ENCODE measurements at places on chromosomes 7 and 10.

DNA sequence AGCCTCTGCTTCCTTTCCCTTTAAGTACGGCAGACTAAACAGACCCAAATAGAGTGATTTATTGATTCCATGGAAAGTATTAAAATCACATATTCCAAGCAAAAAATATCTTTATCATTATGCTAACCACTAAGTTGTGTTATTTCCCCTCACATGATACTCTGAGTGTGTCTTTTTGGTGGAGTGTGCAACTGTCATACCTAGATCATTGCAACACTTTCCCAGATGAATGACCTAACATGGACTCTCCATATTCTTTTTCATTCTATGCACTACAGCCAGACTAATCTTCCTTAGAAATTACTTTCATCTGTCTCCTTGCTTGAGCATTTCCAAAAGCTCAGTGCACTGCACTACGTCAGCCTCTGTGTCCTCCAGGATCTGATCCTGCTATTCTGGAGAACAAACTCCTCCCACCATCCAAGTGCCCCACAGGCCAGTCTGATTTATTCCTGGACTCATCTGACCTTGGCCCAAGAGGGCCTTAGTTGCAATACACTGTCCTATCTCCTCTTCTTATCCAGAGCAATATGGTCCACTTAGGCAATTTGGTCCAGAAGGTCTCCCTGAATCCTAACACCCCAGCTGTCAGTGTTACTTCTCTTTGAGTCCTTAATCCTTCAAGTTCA lies 263.3 kb upstream of the KLF6 start:
- no peak for DNase-seq

- DNase-seq: no peak
Observed at GRCh38 chr10:132564249-132564605, 26.6 kb downstream of the INPP5A start.

- DNase-seq: no peak
Observed at GRCh38 chr7:48094861-48095293, 5.8 kb downstream of the UPP1 start.

GRCh38 chr7:42395607-42396006 lies 158.6 kb upstream of the GLI3 start:
- peak; percentile 27 for DNase-seq

GRCh38 chr10:52387744-52388143 lies 73.7 kb downstream of the DKK1 start:
- DNase-seq: no peak

DNA sequence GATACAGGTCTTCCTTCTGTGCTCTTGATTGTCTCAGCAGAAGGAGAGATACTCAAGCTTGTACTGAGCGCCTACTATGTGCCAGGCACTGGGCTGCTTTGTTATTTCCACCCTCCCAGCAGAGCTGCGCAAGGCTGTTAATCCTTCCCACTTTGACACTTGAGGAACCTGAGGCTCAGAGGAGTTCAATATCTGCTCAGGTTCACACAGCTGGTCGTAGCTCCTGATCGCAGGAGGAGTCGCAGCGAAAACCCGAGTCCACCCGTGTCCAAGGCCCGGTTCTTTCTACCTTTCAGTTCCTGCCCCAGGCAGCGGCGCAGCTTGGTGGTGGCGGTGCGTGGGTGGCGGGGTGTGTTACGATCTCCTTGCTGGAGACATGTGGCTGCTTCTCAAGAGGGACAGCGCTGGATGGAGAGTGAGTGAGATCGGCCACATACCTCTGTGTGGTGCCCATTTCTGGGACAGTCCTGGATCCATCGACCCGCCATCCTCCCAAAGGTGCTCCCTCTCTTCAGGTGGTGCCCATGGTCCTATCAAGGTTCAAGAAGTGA lies 26.5 kb upstream of the SAMD8 start:
- no peak for DNase-seq

DNA sequence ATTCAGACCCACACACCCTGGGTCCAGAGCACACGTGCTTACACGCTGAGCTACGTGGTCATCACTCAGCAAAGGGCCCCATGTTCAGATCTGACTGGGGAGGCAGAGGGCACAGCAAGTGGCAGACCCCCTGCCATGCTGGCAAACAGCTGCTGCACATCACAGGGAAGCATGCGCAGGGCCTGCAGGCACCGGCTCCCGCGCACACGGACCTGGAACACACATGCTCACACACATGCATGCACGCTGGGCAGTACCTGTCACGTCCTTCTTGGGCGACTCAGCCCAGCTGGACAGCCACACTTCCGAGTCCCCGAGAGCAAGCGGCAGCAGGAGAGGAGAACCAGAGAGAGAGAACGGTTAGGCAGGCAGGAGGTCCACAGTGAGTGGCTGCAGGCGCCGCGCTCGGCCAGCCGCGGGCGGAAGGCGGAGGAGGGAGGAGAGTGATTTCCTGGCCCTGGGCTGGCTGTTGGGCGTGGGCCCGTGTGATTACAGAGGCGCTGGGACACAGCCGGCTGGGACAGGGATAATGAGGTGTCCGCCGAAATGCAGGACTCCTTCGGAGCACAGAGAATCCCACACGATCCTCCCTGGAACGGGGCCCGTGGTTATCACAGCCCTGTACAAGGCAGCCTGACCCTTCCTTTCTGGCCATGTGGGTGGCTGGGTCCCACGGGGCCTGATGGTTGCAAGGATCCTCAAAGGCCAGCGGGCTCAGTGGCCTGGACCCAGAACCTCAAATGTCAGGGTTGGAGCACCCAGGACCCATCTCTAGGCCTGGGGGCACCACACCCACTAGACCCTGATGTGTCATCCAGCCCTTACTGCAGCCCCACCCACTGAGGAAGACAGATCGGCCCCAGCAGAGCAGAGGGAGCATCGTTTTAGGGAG lies 175.1 kb downstream of the NEURL1 start:
- no peak for DNase-seq

DNA sequence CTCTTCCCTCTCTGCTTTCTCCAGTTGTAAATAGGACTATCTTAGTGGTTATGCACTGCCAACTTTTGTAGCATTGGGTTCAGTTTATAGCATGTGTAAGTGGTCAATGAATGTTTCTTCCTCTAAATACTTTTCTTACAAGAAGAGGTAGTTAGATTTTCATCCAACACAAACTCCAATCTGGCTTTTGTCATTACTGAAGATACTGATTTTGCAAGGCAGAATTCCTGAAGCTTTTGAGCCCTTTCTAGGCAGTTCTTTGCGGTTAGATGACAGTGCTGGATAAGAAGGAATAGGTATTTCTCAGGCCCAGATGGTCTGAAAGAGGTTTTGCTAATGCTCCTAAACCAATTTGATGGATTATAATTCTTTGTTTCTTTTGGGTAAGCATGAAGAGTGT lies 60.5 kb downstream of the BICC1 start:
- no peak for DNase-seq

- peak; percentile 37 for DNase-seq
Observed at GRCh38 chr10:74011770-74012169, 13.9 kb downstream of the VCL start.

DNA sequence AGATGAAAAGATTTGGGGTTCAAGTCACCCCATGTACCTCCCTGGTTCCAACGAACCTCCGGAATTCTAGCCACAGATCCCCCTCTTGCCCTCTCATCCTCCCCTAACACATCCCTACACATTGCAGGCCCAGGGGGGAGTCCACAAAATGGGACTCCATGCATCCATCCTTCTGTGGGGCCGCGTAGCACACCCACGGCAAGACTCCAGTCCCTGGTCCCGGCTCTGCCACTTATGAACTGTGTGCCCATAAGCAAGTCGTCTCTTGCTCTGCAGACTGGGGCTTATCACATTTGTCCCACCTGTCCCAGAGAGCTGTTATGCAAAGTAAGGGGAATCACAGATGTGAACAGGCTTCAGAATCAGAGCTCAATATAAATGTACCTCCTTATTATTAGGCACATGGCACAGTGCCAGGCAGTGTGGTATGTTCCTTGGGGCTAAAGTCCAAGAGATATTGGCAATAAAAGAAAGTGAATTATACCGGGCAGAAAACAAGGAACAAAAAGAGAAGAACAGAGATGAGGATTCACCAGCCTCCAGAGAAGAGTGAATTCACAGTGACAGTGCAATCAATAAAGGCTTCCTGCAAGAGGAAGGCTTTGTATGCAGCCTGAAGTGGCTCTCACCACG lies 73.9 kb downstream of the KCNMA1 start:
- no peak for DNase-seq

GRCh38 chr7:95526128-95526738 lies 40.5 kb downstream of the ASB4 start:
- peak; percentile 94 for DNase-seq

DNA sequence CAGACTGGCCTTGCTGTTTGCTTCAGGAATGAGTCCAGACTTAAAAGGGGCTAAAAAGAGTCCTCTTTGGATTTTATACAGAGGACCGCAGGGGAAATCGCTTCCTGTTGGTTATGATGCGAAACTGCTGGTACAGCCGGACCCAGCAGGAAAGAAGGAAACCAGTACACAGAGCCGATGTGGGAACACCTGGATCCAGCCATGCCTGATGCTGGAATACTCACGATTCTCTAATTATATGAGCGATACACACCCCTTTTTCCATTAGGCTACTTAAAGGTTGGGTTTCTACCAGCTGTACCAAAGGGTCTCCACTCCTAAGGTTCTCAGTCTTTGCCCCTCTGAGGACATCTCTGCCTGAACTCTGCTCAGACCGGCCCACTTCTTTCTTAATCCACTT lies 27.7 kb downstream of the ZNF777 start:
- no peak for DNase-seq

DNA sequence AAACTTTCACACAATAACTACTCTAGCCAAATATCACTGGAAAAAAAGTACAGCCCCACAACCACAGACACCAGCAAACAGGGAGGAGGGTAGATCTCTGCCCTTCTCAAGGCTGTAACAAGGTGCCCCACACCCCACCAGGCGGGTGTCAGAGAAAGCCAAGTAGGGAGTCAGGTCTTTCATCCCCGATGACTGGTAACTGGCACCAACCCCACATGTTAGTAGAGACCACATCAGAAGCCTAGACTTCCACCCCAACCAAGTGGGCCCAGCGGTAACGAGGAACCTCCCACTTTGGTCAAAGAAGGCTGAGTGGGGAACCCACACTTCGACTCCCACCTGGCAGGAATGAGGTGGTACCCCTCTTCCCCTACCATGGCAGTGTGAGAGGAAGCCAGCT lies 16.4 kb upstream of the RUFY2 start:
- DNase-seq: no peak

- no peak for DNase-seq
Observed at GRCh38 chr7:74356589-74357315, 67.5 kb downstream of the CLIP2 start.

DNA sequence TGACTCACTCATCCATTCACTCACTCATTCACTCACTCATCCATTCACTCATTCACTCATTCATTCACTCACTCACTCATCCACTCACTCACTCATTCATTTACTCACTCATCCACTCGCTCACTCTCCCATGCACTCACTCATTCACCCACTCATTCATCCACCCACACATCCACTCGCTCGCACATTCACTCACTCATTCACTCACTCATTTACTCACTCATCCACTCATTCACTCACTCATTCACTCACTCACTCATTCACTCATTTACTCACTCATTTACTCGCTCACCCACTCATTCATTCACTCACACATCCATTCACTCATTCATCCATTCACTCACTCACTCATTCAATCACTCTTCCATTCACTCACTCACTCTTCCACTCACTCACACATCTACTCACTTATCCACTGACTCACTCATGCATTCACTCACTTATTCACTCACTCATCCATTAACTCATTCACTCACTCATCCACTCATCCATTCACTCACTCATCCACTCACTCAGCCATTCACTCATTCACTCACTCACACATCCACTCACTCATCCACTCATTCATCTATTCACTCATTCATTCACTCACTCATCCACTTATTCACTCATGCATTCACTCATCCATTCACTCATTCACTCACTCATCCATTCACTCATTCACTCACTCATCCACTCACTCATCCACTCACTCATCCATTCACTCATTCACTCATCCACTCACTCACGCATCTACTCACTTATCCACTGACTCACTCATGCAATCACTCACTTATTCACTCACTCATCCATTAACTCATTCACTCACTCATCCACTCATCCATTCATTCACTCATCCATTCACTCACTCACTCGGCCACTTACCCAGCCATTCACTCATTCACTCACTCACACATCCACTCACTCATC lies 74.0 kb downstream of the CARD11 start:
- no peak for DNase-seq

DNA sequence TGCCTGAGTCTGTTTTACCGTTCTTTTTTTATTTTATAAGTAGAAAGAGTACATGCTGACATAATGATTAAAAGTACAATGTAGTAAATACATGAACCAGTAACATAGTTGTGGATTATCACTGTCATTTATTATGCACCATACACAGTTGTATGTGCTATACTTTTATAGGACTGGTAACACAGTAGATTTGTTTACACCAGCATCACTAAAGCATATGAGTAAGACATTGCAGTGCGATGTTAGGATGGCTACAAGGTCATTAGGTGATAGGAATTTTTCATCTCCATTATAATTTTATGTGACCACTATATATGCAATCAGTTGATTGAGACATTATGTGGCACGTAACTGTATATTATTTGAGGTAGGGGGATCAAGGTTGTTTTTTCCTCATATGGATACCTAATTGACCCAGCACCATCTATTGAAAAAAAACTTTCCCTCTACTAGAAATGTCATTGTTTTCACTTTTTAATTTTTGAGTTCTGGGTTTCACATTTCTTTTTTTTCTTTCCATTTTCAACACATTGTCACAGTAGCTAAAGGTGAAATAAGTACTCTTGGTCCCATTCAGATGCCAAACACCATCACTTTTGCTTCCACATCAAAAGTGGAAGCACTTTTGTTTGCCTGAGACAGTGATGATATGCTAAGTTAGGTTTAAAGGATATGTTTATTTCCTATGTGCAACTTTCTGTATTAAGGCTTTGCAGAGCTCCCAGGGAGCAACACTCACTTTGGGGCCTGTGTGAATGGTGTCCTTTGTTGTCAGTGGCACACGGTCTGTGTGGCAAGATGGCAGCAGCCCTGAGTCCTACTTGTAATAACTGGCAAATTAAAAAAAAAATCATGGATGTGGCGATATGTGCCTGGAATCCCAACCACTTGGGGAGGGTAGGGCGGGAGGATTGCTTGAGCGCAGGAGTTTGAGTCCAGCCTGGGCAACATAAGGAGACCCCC lies 17.1 kb downstream of the UBE2D1 start:
- DNase-seq: peak; percentile 74

DNA sequence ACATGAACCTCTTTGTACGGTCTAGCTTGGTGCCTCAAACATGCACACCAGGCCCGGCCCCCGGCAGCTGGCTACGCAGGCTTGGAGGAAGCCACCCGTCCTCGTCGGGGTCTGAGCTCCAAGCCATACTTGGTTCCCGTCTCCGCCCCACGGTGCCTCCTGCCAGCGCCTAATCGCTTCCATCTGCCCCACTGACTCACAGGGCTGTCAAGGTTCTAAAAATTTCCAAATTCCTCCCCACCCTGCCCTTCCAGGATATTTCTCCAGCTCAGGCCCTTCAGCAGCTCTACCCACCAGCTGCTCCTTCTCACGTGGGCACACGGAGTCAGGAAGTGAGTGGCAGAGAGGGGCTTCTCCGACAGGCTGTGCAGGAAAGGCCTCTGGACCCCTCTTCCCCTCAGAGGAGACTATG lies 38.8 kb downstream of the TMEM270 start:
- no peak for DNase-seq

All from pons (tissue), 1 donor.